SK-N-SH treated with all-trans-retinoic acid at 6 μM for 48 hours (cell line): ENCODE measurements at places on chromosomes 7 and 10.

- peak; percentile 57; the same call in 2 of the 3 replicates for ATAC-seq
Measured at GRCh38 chr10:96420228-96421009, 61.6 kb upstream of the OPALIN start.

GRCh38 chr7:1555046-1555812 lies 776 bp downstream of the TMEM184A start:
- ATAC-seq: peak; percentile 79

GRCh38 chr7:89477991-89478390 lies 676.3 kb upstream of the STEAP1 start:
- ATAC-seq: no peak

- no peak for ATAC-seq
Measured at GRCh38 chr10:118844731-118845521, 90.2 kb upstream of the CACUL1 start.

DNA sequence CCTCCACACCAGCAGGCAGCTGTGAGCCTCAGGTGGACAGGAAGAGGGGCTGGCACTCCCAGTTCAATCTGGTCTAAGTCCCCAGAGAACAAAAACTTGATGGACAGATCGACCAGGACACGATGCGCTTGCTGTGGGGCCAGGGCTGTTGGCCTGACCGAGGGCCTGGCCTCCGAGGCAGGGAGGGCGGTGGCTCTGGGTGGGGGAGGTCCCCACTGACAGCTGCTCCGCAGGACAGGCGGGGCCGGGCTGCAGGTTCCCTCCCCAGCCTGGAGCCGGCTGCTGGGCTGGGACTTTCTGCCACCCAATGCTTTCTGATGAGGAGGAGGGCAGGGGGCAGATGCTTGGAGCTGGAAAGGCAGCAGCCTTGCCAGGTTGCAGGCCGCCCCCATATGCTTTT lies 37.4 kb upstream of the ADGRA1 start:
- no peak for ATAC-seq

DNA sequence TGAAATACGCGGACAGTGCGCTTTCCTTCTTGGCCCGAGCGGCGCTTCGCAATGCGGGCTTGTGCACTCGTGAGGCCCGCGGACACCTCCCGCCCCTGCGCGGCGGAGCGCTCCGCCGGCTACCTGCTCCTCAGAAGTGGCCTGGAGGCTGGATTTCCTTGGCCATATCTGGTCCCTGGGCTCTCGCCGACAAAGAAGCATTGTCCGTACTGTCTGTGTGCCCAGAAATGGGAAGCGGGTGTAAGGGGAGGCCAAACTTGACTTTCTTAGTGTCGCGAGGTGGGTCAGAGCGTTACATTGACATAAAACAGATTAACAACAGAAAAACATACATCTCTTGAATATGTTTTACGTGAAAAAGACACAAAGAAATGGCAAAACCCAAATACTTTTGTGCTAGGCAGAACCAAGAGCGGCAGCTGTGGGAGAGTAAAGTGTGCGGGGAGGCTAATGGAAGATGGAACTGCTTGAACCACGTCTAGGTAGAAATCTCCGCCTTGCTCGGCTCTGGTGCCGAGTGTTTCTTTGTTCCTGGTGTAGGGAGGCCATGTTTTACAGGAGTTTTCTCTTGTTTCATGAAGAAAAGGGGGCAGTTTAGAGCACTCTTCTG lies 1.4 kb downstream of the LANCL2 start:
- ATAC-seq: peak; percentile 23
